ENCODE measurements at places on chromosomes 1 and 21. TPM values are rescaled to one million over a fixed set of nuclear protein-coding genes. Genes with fewer than 3 reads are reported as not detected.

C1orf94 gene
- total RNA-seq = not detected

UTP11 gene
- total RNA-seq = 27.0 TPM

SPRR5 gene
- total RNA-seq = not detected

LCE1A gene
- not detected for total RNA-seq

GFI1 gene
- 0.15 TPM for total RNA-seq

OR2T33 gene
- total RNA-seq = not detected

Measured in smooth muscle cell of trachea (primary cell).